ENCODE measurements at places on chromosomes 12 and 14. TPM values are rescaled to one million over a fixed set of nuclear protein-coding genes. Genes with fewer than 3 reads are reported as not detected.
A peak's percentile ranks its signal among the peaks of the same experiment; 100 is the strongest.

PSMD9 gene
- 35.1 TPM for total RNA-seq

NRXN3 gene
- total RNA-seq, result 7.3 TPM

HOXC11 gene
- total RNA-seq, result 2.9 TPM

POLE gene
- 26.3 TPM for total RNA-seq

LALBA gene
- total RNA-seq, result not detected

DNA sequence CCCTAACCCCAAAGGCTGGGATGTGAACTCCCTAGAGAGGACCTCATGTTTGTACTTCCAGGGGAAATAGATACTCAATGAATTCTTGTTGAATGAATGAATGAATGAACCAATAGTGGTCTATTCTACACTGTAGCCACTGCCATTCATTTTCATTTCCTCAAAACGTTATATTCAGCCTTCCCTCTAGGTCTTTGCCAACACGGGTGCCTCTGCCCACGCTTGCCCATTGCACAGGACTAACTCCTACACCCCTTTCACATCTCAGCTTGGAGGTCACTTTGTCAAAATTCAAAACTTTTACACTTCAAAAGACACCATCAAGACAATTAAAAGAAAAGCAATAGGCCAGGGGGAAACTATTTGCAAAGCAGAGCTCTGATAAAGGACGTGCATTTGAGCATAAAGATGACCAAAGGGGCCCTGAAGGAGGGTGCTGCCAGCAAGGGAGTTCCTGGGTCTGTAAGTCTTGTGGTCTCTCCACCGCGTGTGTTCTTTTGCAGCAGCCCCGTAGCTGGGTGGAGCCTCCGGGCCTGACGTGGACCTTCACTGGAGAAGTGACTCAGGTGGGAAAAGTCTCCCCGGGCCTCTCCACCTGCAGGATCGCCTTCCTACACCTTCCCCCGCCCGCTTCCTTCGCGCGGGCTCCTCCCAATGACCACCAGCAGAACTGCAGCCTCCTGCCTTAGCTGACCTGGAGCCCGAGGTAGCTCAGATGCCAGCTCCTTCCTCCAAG, 31.5 kb downstream of the TMEM63C start:
- peak; percentile 3 for DNase-seq

DNA sequence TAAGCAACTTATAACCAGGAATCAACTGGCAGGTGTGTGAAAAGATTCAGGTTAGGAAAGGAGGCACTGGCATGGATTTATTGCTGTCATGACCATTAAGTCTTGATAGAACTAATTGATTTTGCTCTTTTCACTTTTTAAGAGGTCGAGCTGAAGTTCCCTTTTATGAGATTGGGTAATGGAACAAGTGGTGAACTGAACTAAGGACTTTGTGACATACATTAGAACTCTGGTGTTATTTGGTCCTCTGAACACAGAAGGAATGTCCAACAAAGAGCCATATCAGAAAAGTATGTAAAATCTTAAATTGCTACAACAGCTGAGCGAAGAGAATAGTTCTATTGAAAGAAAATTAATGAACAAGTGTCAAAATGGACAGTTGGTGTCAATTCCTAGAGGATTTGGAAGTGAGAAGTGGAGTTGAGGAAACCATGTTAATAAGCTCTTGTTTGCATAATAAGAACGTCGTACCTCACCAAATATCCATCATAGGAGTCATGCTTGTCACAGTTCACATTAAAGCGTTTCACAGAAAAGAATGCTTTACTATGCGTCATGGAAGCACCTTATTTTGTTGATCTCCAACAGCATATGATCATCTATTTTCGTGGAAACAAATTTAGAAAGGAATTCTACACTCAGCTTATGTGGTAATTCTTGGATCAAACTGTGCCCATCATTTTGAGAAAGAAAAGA, 8.4 kb upstream of the MYF6 start:
- DNase-seq, result no peak

DNA sequence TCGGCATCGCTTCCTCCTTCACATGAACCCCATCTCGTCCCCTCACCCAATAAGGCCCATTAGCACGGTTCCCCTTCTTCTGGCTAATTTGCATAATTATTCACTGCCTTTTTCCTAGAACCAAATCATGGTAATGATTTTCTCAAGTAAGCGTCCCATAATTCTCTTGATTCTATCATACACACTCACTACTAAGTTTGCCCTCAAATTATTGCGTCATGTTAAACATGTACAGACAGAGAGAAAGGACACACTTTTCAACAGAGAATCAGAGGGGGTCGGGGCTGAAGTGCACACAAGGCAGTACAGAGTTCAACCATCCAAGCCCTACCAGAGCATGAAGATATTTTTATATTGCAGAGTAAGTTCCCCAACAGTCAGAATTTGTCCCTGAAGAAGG, 256.6 kb downstream of the FOXN3 start:
- no peak for DNase-seq

DNA sequence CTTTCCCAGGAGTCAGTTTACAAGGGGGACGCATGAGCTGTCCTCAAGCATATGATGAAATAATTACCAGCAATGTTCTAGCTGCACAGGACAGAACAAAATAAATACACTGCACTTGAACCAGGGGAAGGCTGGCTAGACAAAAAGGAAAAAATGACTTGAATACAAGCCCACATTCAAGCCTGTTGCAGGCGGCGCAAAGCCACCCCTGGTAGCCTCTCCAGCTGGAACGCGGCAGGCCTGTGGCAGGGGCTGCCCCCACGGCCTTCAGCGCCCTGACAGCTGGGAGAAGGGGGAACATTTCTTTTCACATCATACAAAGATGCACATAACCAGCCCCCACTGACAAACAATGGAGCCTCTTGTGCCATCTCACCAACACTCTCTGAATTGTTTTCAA, 57.1 kb downstream of the TRAFD1 start:
- no peak for DNase-seq

DNA sequence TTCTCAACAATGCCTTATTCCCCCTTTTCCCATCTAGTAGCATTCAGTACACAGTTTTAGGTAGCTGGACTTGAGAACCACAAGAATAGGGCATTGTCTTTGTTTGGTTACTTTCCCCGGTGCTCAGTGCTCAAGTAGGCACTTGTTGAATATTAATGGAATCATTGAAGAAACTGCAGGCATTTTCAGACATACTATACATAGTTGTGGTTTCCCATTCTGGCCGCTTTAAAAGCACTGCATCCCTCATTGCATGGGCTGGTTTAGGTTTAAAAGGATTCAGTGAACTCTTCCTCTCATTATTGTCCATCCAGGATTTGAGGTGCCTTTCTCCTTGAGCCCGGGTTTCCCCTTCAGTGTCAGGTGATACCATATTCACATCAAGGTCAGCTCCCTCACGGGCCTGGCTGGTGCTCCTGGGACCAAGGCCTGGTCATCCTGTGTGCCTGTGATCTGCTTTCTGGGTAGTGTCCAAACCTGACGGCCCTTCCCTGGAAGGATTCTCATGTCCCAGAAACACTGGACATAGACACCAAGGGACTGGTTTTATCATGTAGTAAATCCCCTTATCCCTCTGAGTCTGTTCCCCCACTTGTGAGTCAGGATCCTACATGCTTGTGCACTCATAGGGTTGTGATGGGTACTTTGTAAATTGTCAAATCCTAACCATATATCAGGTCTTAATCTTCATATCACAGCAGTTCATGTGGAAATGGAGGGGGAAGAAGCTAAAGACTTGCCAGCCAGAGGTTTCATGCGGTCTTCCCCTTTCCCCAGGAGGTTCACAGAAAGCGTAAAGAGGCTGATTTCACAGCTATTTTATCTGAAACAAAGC, 7.4 kb downstream of the TCP11L2 start:
- DNase-seq, result peak; percentile 59

DNA sequence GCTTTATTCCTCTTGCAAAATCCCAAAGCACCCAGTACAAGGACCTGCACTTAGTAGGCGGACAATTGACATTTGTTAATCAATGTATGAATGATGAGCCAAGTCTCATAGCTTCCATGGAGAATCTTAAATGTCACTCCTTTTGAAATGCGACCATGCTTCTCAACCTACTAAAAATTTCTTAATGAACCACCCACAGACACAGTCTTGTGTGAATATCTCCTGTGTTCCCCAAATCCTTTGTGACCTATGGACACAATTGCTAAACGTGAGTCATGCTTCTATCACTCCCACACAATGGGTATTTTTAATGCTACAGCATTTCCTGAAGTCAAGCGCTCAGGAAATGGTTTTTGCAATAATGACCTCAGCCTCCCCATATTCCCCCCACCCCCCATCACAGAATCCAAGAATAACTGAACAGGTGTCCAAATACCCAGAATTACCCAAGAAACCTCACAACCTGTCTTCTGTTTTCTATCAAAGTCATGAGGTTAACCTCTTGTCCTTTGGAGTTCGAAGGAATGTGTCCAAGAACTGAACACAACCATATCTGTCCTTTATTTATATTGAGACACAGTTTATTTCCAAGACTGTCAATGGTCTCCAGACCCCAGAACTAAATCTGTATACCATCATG, 163.6 kb upstream of the PLEKHG7 start:
- peak; percentile 77 for DNase-seq

Measured in fibroblast of villous mesenchyme (primary cell).